Activated CD4-positive, alpha-beta memory T cell treated with anti-CD3 and anti-CD28 coated beads, Interleukin-2, amount 10 ng/mL, durations not matched to agents 7 days and 5 days (primary cell): ENCODE measurements at places on chromosomes 13 and 19.

DNA sequence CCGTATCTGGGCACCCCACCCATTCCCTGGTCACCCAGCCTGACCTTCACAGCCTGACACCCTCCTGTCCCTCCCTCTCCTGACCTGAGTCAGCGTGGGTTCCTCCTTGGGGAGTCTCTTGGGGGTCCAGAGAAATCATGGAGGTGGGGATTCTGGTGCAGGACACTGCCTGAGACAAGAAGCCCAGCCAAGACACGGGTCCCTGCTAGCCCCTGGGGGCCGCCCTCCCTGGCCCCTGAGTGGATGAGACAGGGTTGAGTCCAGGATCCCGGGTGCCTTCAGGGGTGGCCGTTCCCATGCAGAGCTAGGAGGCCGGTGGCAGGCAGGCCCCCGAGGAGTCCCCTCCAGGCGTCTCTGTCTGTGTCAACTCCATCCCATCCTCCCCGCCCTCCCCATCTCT is 1.6 kb downstream of the MAP2K7 start:
- DNase-seq, result no peak

GRCh38 chr13:39970177-39970846 is 314.9 kb downstream of the COG6 start:
- no peak for DNase-seq

DNA sequence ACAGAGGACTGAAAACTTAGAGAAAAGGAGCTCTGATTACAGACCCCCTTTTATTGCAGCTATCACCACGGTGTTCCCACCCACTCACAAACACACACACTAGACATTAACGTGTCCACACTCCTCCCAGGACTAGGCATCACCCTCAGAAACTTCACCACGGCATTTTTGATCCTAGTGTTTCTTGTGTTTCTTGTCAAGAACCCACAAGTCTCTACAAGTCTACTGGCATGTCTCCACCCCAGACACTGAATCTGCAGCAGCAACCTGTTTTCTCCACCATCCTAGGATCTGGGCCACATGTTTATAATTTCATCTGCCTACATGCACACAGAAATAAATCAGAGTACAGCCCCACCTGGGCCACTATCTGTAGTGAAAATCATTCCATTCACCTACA is 4.3 kb downstream of the ZNF486 start:
- no peak for DNase-seq

DNA sequence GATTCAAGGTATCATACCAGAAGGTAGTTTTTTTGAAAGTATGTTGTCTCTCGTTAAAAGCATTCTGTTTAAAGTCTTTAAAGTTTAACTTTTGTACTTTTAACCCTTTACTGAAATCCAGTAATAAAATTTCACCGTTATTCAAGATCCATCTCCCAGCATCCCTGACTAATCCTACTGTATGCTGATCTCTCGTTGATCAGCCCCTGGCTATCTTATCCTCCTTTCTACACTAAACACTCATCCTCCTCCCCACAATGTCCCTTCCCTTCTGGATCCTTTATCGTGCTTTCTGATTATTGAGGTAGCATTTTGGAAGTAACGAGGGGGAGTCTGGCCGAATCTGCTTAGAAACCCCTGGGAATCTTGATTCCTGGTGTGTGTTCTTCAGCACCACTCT is 1.3 kb downstream of the TPP2 start:
- DNase-seq, result no peak

GRCh38 chr13:95378603-95379002 is 77.4 kb upstream of the ABCC4 start:
- no peak for DNase-seq

DNA sequence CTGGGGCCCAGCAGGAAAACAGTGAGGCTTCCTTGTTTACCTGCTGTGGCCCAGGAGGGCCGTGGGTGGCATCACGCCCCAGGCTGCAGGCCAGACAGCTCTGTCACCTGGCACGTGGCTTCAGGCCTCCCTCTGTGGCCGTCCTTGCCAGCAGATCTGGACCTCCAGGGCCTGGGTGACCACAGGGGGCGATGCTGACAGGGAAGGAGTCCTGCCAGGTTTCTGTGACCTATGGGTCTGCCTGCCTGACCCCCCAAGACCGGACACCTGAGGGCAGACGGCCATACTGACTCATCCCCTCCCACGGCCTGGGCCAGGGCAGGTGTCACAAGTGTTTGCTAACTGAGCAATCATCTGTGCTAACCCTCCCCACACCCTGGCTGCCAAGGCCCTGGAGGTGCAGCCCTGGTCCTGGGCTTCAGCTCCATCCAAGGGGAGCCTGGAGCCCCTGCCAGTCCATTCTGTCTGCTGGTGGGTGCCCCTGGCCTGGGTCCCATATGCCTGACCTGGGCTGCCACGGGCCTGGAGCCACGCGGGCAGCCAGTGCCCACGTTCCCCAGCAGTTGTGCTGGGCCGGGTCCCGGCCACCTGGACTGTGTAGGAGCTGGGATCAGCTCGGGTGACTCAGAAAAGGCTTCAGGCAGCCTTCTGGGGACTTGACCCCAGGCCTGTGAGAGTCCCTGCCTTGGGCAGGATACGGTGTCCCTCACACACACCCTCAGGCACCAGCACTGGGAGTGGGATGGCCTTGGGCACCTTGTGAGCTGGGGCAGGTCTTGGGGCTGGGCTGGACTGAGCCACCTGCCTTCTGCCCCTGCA is 3.7 kb downstream of the CDC34 start:
- no peak for DNase-seq

DNA sequence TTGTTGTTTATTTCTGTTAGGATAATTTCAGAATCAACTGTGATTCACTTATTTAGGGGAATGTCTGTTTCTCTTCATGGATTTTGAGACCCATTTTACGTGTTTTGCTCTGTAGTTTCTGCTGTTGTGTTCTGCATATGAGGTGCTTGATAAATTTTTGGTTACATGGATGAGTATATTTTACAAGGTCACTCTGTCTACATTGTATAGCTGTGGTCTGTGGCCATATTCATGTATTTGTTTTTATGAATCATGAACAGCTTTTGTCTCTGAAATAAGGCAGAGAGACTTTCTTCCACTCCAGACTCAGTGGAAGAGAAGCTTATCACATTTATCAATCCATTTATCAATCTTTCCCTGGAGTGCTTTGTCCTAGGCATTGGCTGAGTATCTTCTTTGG is 56.6 kb downstream of the PDS5B start:
- no peak for DNase-seq

DNA sequence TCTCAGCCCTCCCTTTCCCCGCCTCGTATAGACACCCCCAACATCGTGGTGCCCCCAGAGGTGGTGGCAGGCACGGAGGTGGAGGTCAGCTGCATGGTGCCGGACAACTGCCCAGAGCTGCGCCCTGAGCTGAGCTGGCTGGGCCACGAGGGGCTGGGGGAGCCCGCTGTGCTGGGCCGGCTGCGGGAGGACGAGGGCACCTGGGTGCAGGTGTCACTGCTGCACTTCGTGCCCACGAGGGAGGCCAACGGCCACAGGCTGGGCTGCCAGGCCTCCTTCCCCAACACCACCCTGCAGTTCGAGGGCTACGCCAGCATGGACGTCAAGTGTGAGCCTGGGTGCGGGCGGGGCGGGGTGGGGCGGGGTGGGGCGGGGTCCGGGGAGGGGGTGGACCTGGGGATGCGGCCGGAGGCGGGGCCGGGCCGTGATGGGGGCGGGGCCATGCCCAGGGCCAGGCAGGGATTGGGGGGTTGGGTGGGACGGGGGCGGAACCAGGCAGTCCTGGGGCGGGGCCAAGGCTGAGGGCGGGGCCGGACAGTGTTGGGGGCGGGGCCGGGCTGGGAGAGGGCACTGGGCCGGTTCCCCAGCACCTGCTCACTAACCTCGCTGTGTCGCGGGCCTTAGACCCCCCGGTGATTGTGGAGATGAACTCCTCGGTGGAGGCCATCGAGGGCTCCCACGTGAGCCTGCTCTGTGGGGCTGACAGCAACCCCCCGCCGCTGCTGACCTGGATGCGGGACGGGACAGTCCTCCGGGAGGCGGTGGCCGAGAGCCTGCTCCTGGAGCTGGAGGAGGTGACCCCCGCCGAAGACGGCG is 7.8 kb downstream of the MAG start:
- no peak for DNase-seq

DNA sequence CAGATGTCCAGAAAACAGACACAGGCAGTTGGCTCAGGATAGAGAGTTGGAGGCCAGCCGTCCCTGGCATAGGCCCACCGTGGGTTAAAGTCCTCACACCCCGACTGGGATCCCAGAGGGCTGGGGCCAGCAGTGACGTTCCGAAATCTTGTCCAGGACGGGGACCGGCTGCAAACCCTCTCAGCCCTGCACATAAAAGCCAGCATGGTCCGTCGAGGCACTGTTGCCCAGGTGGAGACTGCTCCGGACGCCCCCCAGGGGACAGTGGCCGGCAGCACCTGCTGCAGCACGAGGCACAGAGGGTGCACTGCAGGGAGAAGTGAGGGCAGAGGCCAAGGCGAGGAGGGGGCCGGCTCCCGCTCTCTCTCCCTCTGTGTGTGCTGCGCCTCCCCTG is 4.3 kb upstream of the IFNL2 start:
- no peak for DNase-seq

GRCh38 chr19:53880711-53881481 is 1.1 kb upstream of the PRKCG start:
- DNase-seq, result no peak
